ENCODE measurements at places on chromosomes 2 and 18.

DNA sequence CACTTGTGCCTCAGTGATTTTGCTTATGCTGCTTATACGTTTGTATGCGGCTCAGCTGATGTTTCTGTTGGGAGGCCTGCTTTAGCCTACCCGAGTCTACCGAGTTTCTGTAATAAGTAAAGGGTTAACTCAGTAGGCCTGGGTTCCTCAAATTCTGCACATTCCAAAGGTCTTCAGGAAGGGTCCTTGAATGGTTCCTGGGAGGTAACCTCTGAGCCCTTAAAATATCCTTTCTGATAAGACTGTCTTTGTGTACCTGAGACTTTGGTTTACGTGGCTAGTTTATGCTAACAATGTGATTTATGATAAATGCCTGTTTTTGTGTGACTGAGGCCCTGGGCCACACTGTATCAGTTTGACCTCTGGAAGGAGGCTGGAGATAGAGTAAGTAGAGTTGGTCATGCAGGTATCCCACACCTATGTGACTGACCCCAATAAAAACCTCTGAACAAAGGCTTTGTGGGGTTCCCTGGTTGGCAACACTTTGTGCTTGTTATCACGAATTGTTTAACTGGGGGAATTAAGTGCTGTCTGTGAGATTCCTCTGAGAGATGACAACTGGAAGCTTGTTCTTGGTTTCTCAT, 18.9 kb upstream of the PNPT1 start:
- no peak for DNase-seq

- DNase-seq: no peak
Measured at GRCh38 chr2:56811401-56811800, 627.6 kb downstream of the CCDC85A start.

GRCh38 chr18:26479065-26479680, 69.2 kb downstream of the KCTD1 start:
- no peak for DNase-seq

DNA sequence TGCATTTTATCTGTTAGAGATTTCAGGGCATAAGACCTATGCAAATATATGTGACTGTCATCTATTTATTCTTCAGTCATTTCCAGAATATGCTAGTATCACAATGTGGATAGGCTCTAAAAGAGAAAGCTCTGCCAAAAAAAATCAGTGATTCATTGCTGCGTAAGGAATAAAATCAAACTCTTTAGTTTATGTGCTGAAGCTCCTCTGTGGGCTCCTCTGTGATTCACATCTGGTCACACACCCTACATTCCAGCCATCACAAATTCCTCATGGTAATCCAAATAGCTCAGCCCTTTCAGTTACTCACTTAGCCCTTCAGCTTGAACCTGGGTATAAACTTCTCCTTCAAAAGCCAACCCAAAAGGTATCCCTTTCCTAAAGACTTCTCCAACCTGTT, 21.4 kb downstream of the DLGAP1 start:
- DNase-seq: no peak

- no peak for DNase-seq
Measured at GRCh38 chr2:239152239-239152915, 248.4 kb downstream of the HDAC4 start.

- DNase-seq: no peak
Measured at GRCh38 chr2:64284751-64285150, 140.5 kb upstream of the PELI1 start.

- no peak for DNase-seq
Measured at GRCh38 chr2:33903215-33903614, 304.1 kb upstream of the FAM98A start.

GRCh38 chr2:198441901-198442300, 637.5 kb downstream of the PLCL1 start:
- peak; percentile 5 for DNase-seq

DNA sequence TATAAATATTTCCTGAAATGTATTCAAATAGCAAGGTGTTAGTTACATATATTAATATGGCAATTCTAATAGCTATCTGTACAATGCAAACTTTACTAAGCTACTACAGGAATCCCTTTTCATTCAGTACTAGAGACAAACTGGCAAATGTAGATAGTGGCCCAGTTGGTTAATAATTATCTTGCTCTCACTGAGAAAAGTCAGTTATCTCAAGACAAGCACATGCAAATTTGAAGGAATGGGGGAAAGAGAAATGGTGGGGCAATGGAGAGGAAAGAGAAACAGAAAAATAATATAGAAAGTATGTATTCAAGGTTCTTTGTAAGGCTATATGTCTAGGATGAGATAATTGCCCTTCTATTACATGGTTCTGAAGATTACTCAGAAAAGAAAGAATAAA, 280.0 kb downstream of the FIGN start:
- DNase-seq: no peak

- DNase-seq: peak; percentile 57
Measured at GRCh38 chr2:70041663-70042062, 45.6 kb upstream of the PCBP1 start.

- no peak for DNase-seq
Measured at GRCh38 chr2:184444217-184444616, 154.1 kb upstream of the ZNF804A start.

DNA sequence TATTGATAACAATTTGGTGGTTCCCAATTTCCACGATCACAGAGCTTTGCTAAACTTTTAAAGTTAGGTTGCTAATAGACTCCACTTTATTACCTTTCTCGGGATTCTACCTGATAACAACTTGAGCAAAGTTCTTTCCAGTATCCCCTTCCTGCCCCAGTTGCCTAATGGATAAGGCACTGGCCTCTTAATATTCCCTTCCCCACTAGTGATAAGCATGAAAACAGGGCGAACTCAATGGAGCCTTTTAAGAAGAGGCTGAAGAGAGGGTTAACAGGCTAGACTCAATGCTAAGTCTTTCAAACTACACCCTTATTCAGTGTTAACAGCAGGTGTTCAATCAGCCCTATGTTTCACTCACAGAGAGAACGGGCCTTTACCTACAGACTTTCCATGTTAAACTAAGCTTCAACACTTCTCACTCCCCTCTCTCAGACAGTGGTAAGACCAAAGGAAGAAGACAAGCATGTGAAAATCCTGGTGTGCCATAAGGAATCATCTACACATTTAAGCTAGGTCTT, 75.8 kb downstream of the ANKRD44 start:
- DNase-seq: no peak

DNA sequence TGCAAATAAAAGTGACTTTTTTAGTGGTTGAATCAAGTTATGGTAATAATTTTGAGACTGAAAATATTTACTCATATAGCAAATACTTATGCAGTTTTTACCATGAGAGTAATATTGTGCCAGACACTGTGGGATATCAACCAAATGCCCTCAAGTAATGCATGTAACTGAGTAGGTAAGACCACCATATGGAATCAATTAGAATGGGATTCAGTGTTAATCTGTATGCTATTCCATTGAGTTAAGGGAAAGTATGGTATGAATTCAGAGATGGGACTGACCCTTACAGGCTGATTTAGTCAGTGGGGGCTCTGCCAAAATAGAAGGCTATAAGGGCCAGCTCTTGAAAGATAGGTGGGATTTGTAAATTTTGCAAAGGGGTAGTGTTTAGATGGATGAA, 131.6 kb downstream of the CCDC85A start:
- DNase-seq: no peak

DNA sequence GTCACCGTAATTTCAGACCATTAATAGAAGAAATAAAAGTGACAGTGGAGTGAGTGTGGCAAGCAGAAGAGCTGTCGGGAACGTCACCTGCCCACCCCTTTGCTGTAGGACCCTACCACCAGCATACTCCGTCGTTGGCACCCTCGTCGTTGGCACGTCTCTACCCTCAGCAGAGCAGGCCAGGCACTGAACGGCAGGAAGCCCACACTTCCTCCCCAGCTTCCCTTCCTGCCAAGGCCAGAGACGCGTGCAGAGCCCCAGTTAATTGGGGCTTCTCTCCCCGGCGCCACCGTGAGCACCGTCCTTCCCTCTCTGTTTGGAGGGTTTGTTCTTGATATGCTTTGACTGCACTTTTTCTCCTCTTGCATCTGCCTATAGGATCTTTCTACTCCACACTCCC, 27.0 kb upstream of the NFATC1 start:
- no peak for DNase-seq

- no peak for DNase-seq
Measured at GRCh38 chr18:57439985-57440330, 4.8 kb downstream of the ONECUT2 start.

DNA sequence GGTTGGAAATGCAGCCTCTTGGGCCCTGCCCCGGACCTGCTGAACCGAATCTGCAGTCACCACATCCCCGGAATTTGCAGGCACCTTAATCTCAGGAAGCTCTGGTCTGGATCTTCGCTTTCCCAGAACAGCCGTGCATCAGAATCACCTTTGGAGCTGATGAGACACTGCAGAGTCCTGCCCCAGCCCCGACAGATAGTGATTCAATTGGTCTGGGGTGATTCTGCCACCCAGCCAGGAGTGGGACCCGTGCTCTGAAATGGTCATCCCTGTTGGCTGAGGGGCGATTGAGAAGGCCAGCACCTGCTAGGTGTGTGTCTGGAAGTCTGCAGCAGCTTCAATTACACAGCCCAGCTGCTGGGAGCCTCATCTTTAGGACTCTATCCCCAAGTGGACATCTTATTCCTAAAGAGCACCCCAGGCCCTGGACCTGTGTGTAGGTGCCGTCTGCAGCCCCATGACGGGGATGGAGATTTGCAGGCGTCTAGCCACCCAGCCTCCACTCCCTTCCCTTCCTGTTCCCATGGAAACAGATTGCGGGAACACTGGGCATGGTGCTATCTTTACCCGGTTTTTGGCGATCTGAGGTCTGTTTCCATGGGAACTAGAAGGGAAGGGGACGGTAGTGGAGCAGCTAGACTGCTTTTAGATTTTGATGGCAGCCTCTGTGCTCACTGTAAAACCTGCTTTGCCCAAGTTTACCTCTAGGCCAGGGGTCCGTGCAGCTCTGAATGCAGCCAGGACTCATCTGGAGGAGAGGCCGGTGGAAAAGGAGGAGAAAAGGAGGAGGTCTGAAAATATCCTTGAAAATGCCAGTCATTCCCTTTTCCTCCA, 156.1 kb downstream of the LDLRAD4 start:
- DNase-seq: no peak

DNA sequence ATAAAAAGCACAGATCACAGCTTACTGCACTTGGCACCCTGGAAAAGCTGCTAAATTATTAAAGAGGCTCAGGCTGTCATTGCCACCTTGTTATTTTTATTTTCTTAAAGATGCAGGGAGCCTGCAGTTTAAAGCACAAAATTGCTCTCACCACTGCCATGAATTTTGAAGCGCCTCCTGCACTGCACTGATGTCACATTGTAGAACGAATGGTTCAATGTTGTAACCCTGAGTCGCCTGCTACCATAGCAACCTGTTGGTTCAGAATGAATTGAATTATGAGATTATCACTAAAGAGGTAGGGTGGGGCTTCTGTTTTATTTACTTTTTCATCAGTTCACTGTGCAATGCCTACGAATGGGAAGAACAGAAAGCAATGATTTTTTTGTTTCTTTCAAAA, 16.5 kb downstream of the SCG2 start:
- DNase-seq: peak; percentile 58

- DNase-seq: peak; percentile 79
Measured at GRCh38 chr2:207632575-207633493, 7.6 kb upstream of the METTL21A start.

DNA sequence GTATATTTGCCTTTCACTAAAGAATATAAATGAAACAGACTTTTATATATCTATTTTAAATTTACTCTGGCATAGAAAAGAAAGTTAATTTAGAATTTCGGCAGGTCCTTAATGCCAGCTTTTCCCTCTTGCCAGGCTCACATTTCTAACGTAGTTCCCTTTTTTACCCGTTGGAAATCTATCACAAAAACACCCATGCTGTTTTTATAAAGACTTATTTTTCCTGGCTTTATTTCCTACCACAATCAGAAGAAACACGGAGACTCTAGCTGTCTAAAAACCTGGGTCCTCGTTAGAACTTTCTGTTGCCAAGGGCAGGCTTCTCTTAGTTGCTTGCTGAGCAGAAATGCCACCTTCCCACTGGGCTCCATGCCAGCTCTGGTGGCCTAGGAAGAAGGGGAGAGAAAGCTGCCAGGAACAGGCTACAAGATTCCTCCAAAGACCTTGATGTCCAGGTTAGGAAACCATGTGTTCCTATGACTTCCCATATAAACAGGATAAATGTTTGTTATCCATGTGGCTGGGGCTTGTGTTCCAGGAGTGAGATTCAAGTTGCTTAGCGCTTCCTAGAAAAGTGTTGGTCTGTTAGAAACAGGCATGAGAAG, 17.8 kb upstream of the TMEM18 start:
- no peak for DNase-seq

- no peak for DNase-seq
Measured at GRCh38 chr2:221133941-221134340, 438.2 kb downstream of the EPHA4 start.

- peak; percentile 14 for DNase-seq
Measured at GRCh38 chr18:41936471-41937134, 18.4 kb upstream of the PIK3C3 start.

GRCh38 chr2:237423891-237424290, 9.9 kb upstream of the COL6A3 start:
- DNase-seq: no peak

DNA sequence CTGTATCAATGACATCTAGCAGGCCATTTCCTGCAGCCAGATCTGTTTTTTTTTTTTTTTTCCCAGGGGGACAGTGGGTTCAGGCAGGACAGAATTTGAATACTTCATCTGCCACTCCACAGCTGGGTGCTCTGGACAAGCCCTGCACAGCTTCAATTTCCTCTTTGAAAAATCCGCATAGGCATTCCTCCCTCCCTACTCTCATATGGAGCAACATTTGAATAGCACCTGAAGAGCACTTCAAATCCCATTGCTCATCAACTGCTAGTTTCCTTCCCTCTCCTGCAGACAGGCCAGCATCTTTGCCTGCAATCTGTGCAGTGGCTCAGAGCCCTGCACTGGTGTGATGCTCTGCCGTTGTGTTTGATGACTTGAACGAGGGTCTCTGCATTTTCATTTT, 326.3 kb downstream of the TSN start:
- DNase-seq: no peak

- DNase-seq: peak; percentile 64
Measured at GRCh38 chr2:101111917-101112771, 39.0 kb downstream of the TBC1D8 start.

Measured in ELR (cell line).